ENCODE measurements at places on chromosomes 4 and X.

DNA sequence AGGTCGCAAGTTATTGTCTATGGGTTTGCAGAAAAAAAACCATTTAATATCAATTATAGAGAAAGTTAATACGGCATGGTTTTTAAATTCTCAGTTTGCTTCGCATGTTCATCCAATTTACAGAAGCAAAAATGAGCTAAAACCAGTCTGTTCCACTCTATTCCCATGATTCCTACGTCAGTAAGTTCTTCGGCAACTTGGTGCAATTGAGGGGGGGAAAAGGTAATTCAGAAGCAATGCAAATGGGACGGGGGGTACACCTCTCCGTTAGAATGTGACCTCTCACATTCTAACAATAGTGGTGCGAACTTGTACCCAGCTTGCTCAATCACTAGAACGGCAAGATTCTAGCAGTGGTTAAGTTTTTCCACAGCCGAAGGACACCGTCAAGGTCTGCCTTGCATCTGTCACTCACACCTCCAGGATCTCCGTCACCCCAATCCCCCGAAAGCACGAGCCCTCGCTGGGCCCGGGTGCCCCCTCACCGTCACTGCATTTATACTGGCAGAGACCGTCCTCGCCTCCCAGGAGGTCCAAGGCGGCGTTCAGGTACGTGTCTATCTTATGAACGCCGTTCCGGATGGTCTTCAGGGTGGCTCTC lies 653 bp downstream of the PLA2G12A start:
- no peak for DNase-seq

- no peak for DNase-seq
Observed at GRCh38 chr4:168837922-168838321, 172.1 kb downstream of the CBR4 start.

DNA sequence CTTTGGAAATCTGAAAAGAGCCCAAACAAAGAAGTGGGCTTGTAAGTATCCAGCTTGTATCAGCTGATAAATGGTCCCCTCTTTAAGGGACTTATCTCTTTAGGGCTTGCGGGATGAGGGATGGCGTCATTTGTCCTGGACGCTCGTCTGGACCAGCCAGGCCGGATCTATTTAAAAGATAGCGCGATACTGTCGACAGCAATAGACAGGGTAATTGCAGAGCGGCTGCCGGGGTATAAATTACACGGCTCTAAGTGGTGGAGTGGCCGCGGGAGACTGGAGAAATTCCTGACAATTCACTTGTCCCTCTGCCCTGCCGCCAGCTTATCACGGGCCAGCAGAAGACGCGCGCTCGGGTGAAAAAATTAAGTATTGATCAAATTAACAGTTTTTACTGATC lies 90.7 kb downstream of the FAM53A start:
- no peak for DNase-seq

GRCh38 chrX:38774249-38774648 lies 27.0 kb upstream of the MID1IP1 start:
- DNase-seq, result no peak

- no peak for DNase-seq
Observed at GRCh38 chrX:96838537-96838936, 45.2 kb upstream of the RPA4 start.

Measured in DMS153 (cell line).